ENCODE measurements at places on chromosomes 3 and 15.

- DNase-seq, result no peak
These were observed 32.2 kb downstream of the RIOX2 start for GRCh38 chr3:97940034-97940433.

DNA sequence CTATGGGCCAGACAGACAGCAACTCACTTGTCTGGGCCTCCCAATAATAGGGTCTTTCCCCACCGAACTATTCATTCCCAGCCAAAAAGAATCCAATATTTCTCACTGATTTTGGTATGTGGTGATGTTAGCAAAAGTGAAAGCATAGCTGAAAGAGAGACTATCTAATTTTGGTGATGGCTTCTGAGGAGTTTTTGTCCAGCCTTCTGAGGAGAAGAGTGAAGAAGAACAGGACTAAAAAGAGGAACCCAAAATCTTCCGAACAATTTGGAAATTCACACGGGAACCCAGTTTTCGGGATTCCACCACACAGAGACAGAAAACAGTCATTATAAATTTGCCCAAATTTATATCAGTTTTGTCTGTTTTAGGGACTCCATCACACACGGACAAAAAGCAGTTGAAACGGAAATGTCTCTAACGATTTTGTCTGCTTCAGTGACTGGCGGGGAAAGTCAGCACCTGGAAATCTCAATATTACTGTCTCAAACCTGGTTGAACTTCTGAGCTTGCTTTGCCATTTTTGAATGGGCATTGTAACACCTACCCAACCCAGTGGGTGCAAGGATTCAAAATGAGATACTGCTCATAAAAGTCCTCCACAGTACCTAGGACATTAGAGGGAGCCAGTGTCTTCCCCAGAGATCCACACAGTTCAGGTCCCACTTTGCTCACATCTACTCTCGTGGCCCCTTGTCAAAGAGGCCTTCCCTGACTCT, 9.1 kb downstream of the CD80 start:
- no peak for DNase-seq

DNA sequence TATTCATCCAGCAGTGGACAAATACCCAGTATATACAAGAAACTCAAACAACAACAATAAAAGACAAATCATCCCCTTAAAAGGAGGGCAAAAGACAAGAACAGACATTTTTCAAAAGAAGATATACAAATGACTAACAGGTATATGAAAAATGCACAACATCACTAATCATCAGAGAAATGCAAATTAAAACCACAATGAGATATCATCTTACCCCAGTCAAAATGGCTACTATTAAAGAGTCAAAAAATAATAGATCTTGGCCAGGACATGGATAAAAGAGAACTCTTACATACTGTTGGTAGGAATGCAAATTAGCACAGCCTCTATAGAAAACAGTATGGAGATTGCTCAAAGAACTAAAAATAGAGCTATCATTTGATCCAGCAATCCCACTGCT, 16.9 kb downstream of the DHX36 start:
- DNase-seq, result no peak

DNA sequence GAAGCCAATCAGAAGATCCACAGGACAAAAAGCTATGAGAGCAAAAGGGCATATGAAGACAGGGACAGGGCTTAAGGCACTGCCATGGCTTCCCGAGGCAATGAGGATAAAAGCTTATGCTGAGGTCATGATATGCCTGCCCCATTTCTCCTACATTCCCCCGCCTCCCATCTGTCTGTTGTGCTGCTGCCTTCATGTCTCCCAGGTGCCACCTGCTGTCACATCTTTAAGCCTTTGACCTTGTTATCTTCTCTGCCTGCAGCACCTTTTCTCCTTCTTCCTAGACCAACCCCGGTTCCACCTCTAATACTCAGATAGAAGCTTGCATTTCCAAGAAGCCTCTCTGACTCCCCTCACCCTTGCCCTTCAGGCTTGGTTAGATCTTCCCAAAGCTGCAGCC, 213.8 kb downstream of the ARRDC4 start:
- DNase-seq, result no peak

GRCh38 chr15:65821070-65821469, 29.0 kb upstream of the DENND4A start:
- no peak for DNase-seq

GRCh38 chr15:68213991-68214837, 9.1 kb upstream of the CALML4 start:
- no peak for DNase-seq

- no peak for DNase-seq
These were observed 62.6 kb downstream of the AQP9 start for GRCh38 chr15:58200739-58201138.

DNA sequence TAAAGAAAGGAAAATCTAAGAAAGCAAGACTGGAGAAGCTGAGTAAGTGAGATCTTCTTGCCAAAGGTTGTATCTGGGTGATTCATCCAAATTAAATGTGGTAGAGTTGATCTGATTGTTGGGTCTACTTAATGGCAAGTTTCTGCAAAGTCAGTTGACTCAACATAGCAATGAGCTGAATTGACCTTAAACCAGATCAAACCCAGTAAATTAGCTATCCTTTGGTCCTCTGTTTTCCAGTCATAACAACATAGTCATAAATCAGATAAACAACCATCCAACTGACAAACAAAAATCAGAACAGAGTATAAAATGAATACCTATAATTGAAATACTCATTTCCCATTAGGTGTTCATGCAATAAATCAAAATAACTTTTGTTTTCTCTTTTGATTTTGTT, 142.6 kb upstream of the CFAP20DC start:
- DNase-seq, result no peak

GRCh38 chr15:66698318-66698961, 3.6 kb upstream of the SMAD6 start:
- peak; percentile 58 for DNase-seq

DNA sequence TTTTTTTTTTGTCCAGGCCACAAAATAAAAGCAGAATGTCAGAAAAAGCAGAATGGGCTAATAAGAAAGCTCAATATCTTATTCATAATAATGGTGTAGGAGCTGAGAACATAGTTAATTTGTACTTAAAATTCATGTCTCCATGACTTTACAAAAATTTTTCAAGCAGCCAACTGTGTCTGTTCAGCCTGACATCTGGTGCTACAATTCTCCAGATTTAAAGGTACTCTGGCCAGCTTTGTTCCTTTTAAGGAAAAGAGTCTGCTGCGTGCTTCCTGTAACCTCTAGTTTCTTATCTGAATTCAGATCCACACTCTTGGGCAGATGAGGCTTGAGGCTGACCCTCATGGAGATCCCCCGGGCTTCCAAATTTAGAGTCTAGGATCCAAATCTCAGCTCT, 8.7 kb upstream of the RFX7 start:
- no peak for DNase-seq

GRCh38 chr3:126064627-126065258, 19.2 kb downstream of the SLC41A3 start:
- DNase-seq, result no peak

DNA sequence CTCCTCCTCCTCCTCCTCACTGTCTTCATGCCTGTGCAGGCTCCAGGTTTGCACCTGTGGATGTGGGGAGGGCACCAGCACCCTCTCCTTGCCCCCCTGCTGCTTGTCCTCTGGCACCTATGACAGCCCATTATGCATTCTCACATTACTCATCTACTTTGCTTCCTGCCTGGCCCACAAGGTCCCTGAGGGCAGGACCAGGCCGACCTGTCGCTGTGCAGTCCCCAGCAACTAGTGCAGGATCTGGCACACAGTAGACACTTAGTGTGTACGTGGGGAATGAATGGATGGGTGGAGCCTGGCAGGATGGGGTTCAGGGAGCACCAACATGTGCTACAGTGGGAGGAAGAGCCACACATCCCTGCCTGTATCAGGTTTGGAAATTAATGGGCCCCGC, 58.3 kb upstream of the TMEM115 start:
- DNase-seq, result no peak

DNA sequence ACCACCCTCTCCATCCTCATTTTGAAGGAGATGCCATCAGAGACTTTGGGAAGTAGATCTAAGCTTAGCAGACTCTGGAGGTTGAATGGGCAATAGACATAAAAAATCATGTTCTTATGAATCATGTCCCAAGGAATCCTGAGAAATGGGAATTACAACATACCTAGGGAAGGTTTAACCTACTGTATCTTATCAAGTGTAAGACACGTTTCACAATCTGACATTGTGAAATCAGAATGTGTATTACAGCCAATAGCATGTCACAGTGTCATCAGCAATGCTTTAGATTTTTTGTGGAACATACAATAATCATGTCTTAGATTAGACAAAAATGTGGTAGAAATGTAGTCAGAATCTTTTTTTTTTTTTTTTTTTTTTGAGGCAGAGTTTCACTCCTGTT, 332.4 kb upstream of the TLE3 start:
- no peak for DNase-seq

- no peak for DNase-seq
These were observed 635.1 kb upstream of the MDFIC2 start for GRCh38 chr3:70947579-70947978.

DNA sequence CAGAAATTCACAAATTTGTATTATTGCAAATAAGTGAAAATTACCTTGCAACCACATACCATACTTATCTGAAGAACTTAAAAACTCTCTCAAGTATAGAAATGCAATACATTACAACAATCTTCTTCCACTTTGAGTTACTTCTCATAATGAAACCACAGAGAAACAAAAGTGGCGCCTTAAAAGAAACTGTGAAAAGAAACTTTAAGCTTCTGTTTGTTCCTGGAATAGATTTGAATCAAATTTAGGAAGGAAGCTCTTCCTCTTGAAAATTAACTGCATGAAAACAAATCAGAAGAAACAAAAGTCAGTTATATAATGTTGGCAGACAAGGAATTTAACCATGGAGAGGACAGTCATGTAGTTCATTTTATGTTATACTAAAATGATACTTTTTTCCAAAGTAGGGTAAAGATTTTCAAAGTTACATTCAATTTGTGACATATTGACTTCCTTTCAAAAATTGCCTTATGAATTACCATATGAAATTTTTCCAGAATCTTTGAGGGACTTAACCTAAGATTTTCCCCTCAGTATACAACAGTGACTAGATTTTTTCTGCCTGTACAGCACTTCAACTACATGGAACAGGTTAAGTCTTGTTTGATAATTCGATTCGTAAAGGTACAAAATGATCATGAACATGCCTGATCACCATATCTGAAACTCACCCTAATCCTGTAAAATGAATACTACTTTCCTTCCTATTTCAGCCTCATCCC, 57.6 kb upstream of the TNFSF10 start:
- DNase-seq, result no peak

DNA sequence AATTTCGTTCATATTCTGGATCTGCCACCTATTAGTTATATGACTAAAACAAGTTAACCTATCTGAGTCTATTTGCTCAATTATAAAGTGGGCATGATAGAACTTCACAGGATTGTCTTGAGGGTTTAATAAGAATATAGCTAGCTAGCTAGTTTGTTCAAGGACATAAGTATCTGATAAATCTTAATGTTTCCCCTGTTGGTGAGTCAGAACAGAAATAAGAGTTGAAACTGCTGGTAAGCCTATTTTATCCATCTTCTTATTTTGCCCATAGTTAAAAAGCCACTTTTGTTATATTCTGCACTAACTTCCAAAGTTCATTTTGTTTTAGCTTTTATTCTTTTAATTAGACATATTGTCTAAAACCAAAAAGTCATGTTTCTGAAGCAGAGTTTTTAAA, 9.4 kb downstream of the SELENOT start:
- no peak for DNase-seq

- peak; percentile 77 for DNase-seq
These were observed 25.2 kb downstream of the ARPP21 start for GRCh38 chr3:35664460-35664919.

- DNase-seq, result no peak
These were observed 66.1 kb downstream of the CHSY1 start for GRCh38 chr15:101185770-101186169.

All from right kidney (tissue), 9 donors.